ENCODE measurements at places on chromosomes 6 and 20.
A peak's percentile ranks its signal among the peaks of the same experiment; 100 is the strongest.

- peaks cover 30% of the 10 kb centered on the region for H3K4me1 ChIP-seq
- no peak for DNase-seq
- peaks cover 4% of the 10 kb centered on the region for H3K27me3 ChIP-seq
- H3K27ac ChIP-seq = peak overlapping the region; percentile 27
- H3K36me3 ChIP-seq = peaks cover 5% of the 10 kb centered on the region
These were observed 8.5 kb downstream of the GRIK2 start for GRCh38 chr6:101401792-101402621.

- H3K27ac ChIP-seq = peak overlapping the region; percentile 84
- H3K27me3 ChIP-seq = no peaks in the 10 kb centered on the region
- H3K36me3 ChIP-seq = peaks cover 5% of the 10 kb centered on the region
- peak; percentile 90 for DNase-seq
These were observed 659 bp downstream of the MCUR1 start for GRCh38 chr6:13813621-13814175.

GRCh38 chr20:38843346-38843745 is 37.8 kb downstream of the PPP1R16B start:
- no peaks in the 10 kb centered on the region for H3K4me1 ChIP-seq
- H3K27me3 ChIP-seq = peaks cover 39% of the 10 kb centered on the region
- H3K27ac ChIP-seq = no peak overlapping the region
- H3K4me3 ChIP-seq = no peak overlapping the region
- DNase-seq = no peak
- H3K36me3 ChIP-seq = no peaks in the 10 kb centered on the region

DNA sequence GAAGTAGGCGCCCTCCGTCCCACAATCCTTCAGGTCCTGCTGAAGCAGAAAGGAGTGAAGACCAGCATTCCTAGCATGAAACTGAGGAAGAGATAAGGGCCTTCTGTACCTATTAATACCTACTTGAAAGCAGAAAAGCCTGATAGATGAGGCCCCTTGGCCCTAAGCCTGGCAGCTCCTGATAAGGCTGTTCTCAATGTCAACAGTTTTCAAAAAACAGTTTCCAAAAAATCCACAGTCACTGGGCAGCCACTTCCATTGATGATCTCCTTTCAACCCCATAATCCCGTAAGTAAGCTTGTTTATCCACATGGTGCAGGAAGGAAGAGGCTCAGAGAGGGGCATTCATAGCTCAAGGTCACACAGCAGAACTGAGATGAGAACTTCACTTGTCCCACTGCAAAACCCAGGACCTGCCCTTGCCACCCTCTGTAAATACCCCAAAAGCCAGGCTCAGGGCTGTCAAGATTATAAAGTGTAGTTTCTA is 2.8 kb upstream of the E2F1 start:
- H3K4me3 ChIP-seq = no peak overlapping the region
- no peaks in the 10 kb centered on the region for H3K36me3 ChIP-seq
- no peaks in the 10 kb centered on the region for H3K27me3 ChIP-seq

GRCh38 chr20:38445381-38445796 is 10.3 kb upstream of the SNHG17 start:
- peaks cover 11% of the 10 kb centered on the region for H3K36me3 ChIP-seq
- peaks cover 37% of the 10 kb centered on the region for H3K4me1 ChIP-seq
- no peak overlapping the region for H3K27ac ChIP-seq
- H3K27me3 ChIP-seq = no peaks in the 10 kb centered on the region
- no peak overlapping the region for H3K4me3 ChIP-seq

- H3K27me3 ChIP-seq = peaks cover 5% of the 10 kb centered on the region
- H3K27ac ChIP-seq = no peak overlapping the region
- no peak for DNase-seq
- no peak overlapping the region for H3K4me3 ChIP-seq
- H3K36me3 ChIP-seq = no peaks in the 10 kb centered on the region
- no peaks in the 10 kb centered on the region for H3K4me1 ChIP-seq
These were observed 7.8 kb downstream of the IL22RA2 start for GRCh38 chr6:137165375-137166246.

- H3K4me1 ChIP-seq = no peaks in the 10 kb centered on the region
- H3K27ac ChIP-seq = no peak overlapping the region
- no peaks in the 10 kb centered on the region for H3K27me3 ChIP-seq
- DNase-seq = peak; percentile 88
These were observed 1930.9 kb upstream of the DEFB115 start for GRCh38 chr20:29326376-29327070.

- H3K4me1 ChIP-seq = no peaks in the 10 kb centered on the region
- peaks cover 48% of the 10 kb centered on the region for H3K27me3 ChIP-seq
- no peak overlapping the region for H3K27ac ChIP-seq
- DNase-seq = no peak
- no peaks in the 10 kb centered on the region for H3K36me3 ChIP-seq
These were observed 22.6 kb upstream of the HLA-A start for GRCh38 chr6:29919506-29920445.

DNA sequence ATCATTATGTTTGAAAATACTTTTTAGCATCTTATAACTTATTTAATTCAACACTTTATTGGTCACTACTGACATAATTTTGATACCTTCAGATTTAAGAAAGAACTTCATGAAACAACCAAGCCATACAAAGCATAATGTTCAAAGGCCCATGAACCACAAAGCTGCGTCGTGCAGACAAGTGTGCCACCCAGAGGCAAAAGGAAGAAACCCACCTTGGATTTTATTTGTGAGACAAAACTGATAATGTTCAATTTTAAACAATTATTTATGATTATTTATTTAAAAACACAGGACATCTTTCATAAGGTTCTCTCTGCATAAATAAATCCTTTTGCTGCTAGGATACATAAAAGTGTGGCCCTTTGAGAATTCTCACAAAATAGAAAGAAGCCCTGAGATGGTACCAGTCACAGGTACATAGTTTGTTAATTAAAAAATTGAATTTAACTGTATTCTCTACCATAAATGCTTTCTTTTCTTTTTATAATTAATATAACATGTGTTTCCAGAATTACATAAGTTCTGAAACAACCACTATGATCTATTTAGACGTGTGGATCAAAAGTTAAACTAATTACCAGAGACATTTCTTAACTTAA is 143.7 kb downstream of the RALGAPA2 start:
- no peaks in the 10 kb centered on the region for H3K4me1 ChIP-seq
- peaks cover 12% of the 10 kb centered on the region for H3K36me3 ChIP-seq
- no peak overlapping the region for H3K27ac ChIP-seq
- no peaks in the 10 kb centered on the region for H3K27me3 ChIP-seq

GRCh38 chr20:22248051-22248667 is 336.2 kb downstream of the FOXA2 start:
- H3K27ac ChIP-seq = no peak overlapping the region
- no peaks in the 10 kb centered on the region for H3K27me3 ChIP-seq
- no peaks in the 10 kb centered on the region for H3K36me3 ChIP-seq

GRCh38 chr6:28880894-28881780 is 42.6 kb downstream of the TRIM27 start:
- peak overlapping the region; percentile 85 for H3K4me3 ChIP-seq
- H3K27me3 ChIP-seq = peaks cover 32% of the 10 kb centered on the region
- peaks cover 10% of the 10 kb centered on the region for H3K4me1 ChIP-seq
- peak overlapping the region; percentile 64 for H3K27ac ChIP-seq
- H3K36me3 ChIP-seq = no peaks in the 10 kb centered on the region

GRCh38 chr20:62772990-62773844 is 23.1 kb upstream of the MRGBP start:
- no peak overlapping the region for H3K27ac ChIP-seq
- no peak overlapping the region for H3K4me3 ChIP-seq
- H3K27me3 ChIP-seq = peaks cover 30% of the 10 kb centered on the region
- H3K36me3 ChIP-seq = no peaks in the 10 kb centered on the region

DNA sequence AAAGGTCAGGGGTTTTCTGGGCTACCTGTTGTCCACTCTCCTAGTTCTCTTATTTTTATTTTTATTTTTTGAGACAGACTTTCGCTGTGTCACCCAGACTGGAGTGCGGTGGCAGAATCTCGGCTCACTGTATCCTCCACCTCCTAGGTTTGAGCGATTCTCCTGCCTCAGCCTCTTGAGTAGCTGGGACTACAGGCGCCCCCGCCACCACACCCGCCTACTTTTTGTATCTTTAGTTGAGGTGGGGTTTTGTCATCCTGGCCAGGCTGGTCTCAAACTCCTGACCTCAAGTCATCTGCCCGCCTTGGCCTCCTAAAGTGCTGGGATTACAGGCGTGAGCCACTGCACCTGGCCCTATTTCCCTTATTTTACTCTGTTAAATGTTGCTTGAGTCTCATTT is 149.0 kb downstream of the EYA4 start:
- no peak for DNase-seq
- H3K27ac ChIP-seq = no peak overlapping the region
- no peak overlapping the region for H3K4me3 ChIP-seq
- peaks cover 5% of the 10 kb centered on the region for H3K4me1 ChIP-seq

- DNase-seq = no peak
- no peak overlapping the region for H3K27ac ChIP-seq
- peaks cover 7% of the 10 kb centered on the region for H3K27me3 ChIP-seq
These were observed 32.5 kb upstream of the NKAIN2 start for GRCh38 chr6:123771126-123771525.

DNA sequence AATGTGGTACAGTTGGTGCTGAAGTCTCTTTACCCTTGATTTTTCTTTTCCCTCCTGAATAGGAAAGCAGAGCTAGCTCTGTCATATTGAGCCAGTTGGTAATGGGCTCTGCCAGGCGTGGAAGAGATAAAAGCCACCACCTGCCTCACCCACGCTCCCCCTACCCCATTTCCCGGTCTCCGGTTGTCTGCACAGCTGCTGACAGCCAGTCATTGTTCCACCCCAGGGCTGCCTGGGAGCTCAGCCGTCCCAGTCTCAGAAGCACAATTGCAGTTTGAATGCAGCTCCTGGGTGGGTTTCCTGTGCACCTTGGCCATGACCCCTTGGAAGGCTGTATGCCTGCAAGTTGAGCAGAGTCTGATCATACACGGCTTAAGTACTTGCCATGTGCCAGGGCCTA is 675.2 kb upstream of the FLRT3 start:
- H3K4me3 ChIP-seq = no peak overlapping the region
- H3K4me1 ChIP-seq = peaks cover 4% of the 10 kb centered on the region
- no peaks in the 10 kb centered on the region for H3K36me3 ChIP-seq

DNA sequence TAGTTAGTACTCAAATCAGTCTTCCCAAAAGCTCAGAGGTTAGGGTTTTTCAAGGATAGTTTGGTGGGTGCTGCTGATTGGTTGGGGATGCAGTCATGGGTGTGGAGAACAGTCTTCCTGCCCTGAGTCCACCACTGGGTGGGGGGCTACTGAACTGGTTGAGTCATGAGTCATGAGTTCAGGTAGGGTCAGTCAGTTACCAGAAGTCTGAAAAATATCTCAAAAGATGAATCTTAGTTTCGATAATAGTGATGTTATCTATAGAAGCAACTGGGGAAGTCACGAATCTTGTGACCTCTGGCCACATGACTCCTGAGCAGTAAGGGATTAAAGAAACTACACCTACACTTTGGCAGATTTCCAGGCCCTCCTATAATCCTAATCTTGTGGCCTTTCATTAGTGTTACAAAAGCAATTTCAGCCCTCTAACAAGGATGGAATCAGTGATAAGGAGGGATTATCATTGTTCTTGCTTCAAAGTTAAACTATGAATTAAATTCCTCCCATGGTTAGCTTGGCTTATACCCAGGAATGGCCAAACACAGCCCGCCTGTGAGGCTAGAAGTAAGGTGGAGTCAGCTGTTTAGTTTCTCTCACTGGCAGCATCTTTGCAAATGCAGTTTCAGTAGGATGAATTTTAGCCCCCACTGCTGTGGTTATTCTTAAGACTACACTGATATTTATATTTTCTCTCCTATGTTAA is 33.3 kb upstream of the NKAIN2 start:
- DNase-seq = no peak
- H3K4me1 ChIP-seq = peaks cover 3% of the 10 kb centered on the region
- H3K4me3 ChIP-seq = no peak overlapping the region
- H3K36me3 ChIP-seq = no peaks in the 10 kb centered on the region

DNA sequence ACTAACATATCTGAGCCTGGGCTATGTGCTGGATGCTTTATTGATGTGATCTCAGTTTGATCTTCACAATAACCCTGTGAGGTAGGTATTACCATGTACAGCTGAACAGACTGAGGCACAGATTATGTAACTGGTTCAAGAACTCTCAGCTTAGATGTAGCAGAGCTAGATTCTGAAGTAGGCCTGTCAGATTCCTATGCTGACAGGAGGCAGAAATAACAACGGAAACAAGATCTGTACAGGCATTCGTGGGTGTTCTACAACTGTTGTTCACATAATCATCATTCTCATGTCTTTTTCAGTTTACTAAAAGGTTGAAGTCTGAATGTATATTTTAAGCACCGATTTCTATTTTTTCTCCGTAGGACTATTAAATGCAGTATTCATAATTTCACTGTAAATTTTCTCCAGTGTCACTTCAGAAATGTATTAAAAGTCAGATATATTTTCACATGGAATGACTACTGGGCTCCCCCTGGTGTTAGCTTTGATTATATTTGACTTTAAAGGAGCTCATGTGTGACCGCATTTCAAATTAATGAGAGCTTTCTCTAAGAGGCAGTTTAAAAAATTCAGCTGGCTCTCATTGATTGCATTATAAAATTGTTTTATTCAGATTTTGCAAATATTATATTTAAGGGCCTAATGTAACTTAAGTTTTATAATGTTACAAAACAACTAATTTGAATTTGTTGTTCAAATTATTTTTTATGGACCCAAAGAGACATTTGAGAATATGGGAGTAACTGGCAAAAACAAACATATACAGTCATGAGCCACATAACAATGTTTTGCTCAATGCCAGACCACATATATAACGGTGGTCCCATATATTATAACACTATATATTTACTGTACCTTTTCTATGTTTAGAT is 36.4 kb upstream of the SLC17A4 start:
- H3K4me1 ChIP-seq = peaks cover 2% of the 10 kb centered on the region
- no peak for DNase-seq
- peaks cover 19% of the 10 kb centered on the region for H3K27me3 ChIP-seq
- H3K36me3 ChIP-seq = no peaks in the 10 kb centered on the region
- H3K4me3 ChIP-seq = no peak overlapping the region

- H3K27ac ChIP-seq = no peak overlapping the region
- no peak for DNase-seq
- H3K4me1 ChIP-seq = no peaks in the 10 kb centered on the region
These were observed 186.1 kb downstream of the UNC5CL start for GRCh38 chr6:40852779-40853373.

GRCh38 chr20:24935766-24936525 is 13.1 kb upstream of the CST7 start:
- H3K27ac ChIP-seq = no peak overlapping the region
- no peaks in the 10 kb centered on the region for H3K36me3 ChIP-seq
- H3K4me3 ChIP-seq = no peak overlapping the region
- H3K4me1 ChIP-seq = peaks cover 14% of the 10 kb centered on the region
- DNase-seq = peak; percentile 77

DNA sequence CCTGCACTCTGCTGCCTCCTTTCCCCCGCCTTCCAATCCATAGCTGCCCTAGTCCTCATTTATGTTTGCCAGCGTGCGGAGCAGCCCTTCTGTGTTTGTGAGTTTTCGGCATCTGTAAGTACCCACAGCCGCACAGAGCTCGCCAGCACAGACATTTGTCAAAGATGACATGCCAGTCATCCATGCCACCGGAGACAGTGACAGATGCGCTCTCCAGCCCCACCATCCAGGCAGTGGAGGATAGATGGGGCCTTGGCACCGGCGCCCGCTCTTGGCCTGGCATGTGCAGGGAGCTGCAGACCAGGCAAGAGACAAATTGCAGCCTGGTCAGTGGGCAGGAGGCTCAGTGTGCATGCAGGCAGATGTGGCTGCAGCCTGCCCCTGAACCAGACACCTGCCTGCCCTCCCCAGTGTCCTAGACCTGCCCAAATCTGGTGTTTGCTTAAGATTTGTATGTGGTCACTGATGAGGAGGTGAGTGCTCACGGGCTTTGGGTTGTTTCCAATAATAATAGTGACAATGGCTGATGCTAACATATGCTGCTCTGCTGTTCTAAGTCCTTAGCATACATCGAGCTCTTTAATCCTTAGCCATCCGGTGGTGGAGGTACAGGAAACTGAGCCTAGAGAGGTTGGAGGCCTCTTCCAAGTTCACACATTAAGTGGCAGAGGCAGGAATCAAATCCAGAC is 78.1 kb downstream of the UNC5CL start:
- no peak for DNase-seq
- no peaks in the 10 kb centered on the region for H3K27me3 ChIP-seq
- H3K36me3 ChIP-seq = no peaks in the 10 kb centered on the region
- peaks cover 6% of the 10 kb centered on the region for H3K4me1 ChIP-seq

All from osteocyte (in vitro differentiated cells).